Astrocyte (in vitro differentiated cells and primary cell): ENCODE measurements at places on chromosomes 12 and 14. TPM values are rescaled to one million over a fixed set of nuclear protein-coding genes. Genes with fewer than 3 reads are reported as not detected.

DNA sequence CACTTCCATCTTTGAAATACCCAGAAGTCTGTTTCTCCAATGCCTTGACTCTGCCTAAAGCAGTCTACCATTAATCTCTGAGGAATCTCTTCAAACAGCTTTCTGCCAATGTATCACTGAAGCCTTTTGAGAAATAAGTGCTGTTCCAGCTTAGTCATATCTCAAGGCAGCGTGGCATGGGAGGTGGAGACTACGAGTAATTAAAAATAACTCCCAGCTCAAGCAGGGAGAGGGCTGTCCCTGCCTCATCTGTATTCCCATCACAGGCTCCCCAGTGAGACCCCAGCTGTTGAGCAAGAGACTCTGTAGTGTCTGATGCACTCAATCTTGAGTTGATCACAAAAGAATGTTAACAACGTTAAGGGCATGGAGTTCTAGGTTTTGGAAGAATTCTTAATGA, 700.6 kb downstream of the DIO2 start:
- no peaks in the 10 kb centered on the region for H3K36me3 ChIP-seq
- H3K27me3 ChIP-seq = no peaks in the 10 kb centered on the region
- H3K27ac ChIP-seq = peak overlapping the region; percentile 31
- DNase-seq = peak; percentile 82
- peaks cover 27% of the 10 kb centered on the region for H3K4me1 ChIP-seq

- no peaks in the 10 kb centered on the region for H3K4me1 ChIP-seq
- H3K36me3 ChIP-seq = no peaks in the 10 kb centered on the region
- no peaks in the 10 kb centered on the region for H3K27me3 ChIP-seq
- no peak overlapping the region for H3K4me3 ChIP-seq
- DNase-seq = no peak
Observed at GRCh38 chr12:72318341-72318740, 46.2 kb downstream of the TRHDE start.

DNA sequence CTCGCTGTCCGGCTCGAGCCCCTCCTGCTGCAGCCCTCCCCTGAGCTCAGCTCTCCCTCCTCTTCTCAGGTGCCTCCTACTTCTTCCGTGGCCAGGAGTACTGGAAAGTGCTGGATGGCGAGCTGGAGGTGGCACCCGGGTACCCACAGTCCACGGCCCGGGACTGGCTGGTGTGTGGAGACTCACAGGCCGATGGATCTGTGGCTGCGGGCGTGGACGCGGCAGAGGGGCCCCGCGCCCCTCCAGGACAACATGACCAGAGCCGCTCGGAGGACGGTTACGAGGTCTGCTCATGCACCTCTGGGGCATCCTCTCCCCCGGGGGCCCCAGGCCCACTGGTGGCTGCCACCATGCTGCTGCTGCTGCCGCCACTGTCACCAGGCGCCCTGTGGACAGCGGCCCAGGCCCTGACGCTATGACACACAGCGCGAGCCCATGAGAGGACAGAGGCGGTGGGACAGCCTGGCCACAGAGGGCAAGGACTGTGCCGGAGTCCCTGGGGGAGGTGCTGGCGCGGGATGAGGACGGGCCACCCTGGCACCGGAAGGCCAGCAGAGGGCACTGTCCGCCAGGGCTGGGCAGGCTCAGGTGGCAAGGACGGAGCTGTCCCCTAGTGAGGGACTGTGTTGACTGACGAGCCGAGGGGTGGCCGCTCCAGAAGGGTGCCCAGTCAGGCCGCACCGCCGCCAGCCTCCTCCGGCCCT, 22.8 kb downstream of the MMP17 start:
- H3K4me3 ChIP-seq = no peak overlapping the region
- no peaks in the 10 kb centered on the region for H3K27me3 ChIP-seq
- peaks cover 14% of the 10 kb centered on the region for H3K4me1 ChIP-seq
- no peak for DNase-seq
- no peaks in the 10 kb centered on the region for H3K36me3 ChIP-seq

The LRP1 gene
- 369 and 397 TPM in 2 replicates for total RNA-seq

The NELL2 gene
- total RNA-seq = 0.53 and 1.0 TPM in 2 replicates
